NCI-H1436 (cell line): ENCODE measurements at places on chromosomes 6 and 20.
A peak's percentile ranks its signal among the peaks of the same experiment; 100 is the strongest.

- no peak for DNase-seq
These were observed 46.7 kb downstream of the GJA1 start for GRCh38 chr6:121482004-121482693.

DNA sequence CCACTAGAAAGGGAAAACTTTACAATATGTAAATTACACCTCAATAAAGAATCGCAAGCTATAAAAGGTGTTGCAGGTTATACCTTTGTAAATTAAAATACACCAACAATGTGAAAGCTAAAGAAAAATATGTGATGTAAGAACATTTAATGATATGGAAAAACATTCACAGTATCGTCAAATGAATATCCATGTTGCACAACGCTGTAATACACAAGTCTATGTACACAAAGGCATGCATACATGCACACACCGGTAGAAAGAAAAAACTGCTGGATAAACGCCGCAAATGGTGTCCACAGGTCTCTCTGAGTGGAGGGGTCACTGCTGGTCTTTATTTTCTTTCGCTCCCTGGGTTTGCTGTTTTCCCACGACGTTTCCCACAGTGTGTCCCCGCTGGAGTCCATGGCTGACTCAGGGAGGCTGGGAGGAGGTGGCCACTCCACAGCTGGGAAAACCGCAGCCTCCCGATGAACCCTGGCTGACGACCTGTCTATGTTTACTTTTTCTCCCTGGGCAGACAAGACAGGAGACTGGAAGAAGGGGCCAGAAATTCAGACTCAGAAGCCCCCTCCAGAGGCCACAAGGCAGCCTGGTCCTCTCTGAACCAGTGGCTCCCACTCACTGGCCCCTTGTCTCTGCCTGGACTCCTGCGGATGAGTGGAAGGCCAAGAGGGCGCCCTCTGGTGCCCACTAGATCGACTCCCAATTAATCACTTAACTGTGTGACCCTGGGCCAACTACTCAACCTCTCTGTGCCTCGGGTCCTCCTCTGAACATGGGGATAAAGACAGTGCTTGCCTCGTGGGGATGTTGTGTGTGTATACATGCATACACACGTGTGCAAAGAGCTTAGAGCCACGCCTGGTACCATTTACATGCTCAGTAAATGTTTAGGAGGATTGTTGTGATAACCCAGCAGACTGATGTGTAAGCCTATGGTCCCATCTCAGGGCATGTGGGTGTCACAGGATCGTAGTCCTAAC lies 12.8 kb upstream of the BPI start:
- DNase-seq = no peak

GRCh38 chr20:10217721-10218410 lies 764 bp upstream of the SNAP25 start:
- peak; percentile 66 for DNase-seq

- DNase-seq = no peak
These were observed 16.8 kb upstream of the FUCA2 start for GRCh38 chr6:143528164-143528811.

DNA sequence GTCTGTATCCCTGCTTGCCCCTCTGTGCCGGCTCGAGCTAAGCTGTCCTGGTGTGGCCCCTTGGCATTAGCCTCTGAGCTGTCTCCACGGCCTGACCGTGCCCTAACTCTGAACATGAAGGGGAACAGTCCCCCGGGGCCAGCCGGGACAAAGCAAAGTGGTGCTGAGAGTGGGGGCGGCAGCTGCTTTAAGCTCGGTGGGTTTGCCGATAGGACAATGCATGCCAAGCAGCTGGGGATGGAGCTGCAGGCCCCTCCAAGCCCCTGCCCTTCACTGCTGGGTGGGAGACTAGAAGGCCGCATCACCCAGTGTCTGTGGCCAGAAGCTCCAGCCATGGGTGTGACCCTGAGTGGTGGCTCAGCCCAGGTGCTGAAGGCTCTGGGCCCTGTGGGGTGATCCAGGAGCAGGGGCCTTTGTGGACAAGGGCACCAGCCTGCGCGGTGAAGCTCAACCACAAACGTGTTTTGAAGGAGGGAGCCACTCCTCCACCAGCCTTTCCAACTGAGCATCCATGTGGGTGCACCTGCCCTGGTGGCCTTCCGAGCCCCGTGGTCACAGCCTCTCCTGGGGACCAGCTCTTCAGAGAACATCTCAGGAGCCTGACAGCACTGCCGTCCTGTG lies 242.5 kb downstream of the ERMARD start:
- no peak for DNase-seq

DNA sequence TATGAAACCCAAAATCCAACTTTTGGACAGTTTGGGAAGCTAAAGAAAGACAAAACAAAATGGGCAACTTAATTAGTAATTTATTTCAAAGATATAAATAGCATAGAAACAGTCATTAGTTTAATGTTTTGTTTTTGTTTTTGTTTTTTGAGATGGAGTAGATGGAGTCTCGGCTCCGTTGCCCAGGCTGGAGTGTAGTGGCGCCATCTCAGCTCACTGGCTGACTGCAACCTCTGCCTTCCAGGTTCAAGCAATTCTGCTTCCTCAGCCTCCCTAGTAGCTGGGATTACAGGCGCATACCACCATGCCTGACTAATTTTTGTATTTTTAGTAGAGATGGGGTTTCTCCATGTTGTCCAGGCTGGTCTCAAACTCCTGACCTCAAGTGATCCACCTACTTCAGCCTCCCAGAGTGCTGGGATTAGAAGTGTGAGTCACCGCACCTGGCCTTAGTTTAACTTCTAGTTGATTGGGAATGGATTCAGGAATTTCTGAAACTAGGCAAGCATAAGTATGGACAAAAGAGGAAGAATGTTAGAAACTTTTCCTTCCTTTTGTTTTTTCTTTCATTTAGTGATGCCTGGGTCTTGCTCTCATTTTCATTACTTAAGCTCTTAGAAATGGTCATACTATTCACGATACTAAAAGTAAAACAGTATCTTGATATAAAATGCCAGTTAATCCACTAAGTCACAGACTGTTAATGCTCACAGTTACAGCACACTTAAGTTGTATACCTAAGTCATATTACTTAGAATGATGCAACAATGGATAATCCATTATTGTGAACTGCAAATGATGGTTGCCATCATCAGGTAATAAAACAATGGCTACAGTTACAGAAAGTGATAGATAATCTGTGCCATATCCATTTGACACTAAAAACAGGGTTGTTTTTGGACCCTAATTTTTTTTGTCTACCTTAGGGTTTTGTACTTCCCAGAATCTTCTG lies 8.2 kb downstream of the SENP6 start:
- DNase-seq = no peak

- no peak for DNase-seq
These were observed 36.9 kb downstream of the PANK2 start for GRCh38 chr20:3925899-3926638.

GRCh38 chr6:151502499-151502898 lies 8.7 kb downstream of the CCDC170 start:
- no peak for DNase-seq

DNA sequence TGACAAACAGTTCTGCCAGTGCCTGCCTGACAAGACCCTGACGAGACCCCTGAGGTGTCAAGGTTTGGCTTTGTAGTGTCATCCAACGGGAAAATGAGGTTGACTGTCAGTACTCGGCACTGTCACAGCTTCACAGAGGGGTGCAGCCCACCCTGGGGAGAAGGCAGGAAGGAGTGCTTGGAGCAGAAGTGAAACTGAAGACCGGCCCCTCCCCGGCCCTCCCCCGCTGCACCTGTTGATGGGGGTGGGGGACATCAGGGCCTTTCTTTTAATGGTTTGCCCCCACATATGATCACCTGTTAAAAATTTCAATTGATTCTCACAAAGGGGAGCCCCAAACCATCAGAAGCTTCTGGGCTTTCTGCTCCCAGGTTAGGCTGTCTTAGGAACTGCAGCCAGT lies 6.8 kb downstream of the PMEPA1 start:
- DNase-seq = no peak

GRCh38 chr20:25397096-25397495 lies 6.5 kb upstream of the ABHD12 start:
- DNase-seq = no peak

DNA sequence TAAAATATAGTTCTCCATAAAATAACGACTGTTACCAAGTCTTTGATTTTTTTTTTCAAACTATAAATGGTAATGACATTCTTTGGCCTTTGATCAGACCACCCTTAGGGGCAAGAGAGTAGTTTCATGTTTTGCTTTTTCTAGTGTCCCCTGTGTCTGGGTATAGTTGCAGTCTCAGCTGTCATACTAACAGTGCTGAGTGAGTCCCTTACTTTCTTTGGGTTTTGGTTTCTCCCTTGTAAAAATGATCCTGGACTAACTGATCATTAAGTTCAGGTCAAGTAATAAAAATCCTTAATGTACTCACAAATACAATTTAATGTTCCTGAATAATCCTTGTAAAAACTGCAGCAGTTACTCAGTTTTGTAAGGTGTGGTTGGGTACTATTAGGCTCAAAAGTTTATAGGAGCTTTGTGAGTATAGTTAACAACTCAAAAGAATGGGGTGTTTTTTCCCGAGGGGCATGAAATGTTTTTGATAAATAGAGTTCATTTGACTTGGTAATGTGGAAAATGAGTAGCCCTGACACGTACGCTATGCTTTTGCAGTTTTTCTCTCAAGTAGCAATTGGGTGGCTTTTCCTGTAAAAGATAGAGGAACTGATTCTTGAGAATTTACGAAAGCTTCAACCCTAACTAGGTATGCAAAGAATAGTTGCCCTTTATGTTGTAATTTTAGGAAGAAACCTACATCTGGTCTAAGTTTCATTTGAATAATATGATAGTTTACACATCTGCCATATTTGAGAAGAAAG lies 6.2 kb downstream of the PTPN1 start:
- DNase-seq = no peak

DNA sequence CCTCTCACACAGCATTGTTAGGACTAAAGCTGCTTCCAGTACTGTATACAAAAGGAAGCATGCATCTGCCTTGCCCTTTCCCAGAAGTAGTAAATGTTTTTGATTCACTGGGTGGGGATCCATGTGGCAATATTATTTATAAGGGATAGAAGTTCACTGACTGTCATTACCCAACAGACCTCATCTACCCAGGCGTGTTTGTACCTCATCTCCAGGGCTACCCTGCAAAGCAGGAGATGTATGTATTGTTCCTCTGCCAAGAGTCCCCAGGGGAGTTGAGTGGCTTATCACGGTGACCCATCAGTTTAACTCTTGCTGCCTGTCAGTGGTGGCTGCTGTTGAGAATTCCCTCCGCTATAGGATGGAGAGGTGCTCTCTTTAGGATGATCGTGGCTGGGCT lies 42.5 kb downstream of the SLC24A3 start:
- peak; percentile 12 for DNase-seq

DNA sequence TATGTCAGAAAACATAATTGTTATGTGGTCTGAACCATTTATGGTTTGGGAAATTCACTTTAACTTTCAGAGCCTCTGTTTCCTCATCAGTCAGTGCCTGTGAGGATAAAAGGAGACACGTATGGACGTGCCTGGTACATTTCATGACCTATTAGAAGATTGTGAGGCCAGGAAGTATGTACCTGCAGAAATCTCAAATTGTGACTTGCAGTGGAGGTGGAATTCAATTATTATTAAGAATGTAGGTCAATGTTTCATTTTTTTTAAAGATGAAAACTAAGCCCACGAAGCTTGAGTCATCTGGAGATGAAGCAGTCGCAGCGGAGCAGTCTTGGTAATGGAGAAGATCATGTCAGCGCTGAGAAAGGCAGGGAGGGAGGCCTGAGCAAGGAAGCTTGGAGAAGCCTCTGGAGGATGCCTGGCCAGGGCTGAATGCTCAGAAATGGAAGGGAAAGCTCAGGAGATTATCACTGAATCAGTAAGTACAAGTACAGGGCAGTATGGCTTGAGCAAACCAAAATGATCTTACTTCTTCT lies 3.9 kb upstream of the DSE start:
- no peak for DNase-seq

DNA sequence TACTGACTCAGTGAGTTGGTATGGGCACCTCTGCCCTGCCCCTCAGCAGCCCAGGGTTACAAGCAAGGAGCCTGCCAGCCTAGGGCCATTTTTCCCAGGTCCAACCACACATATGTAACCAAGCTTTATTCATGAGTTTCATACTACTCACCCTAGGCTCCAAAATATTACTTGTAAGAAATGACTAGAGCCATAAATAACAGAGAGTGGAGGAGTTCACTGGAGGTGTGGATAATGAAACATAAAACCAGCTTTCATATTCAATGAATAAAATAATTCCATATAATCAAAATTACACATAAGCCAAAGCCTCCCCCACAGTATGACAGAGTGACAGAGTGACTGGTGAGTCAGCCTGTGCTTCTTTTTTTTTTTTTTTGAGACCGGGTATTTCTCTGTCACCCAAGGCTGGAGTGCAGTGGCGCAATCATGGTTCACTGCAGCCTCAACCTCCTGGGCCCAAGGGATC lies 229.8 kb upstream of the SASH1 start:
- DNase-seq = no peak

GRCh38 chr6:5215159-5215558 lies 45.6 kb downstream of the LYRM4 start:
- no peak for DNase-seq

GRCh38 chr20:2559279-2559626 lies 22.9 kb downstream of the TMC2 start:
- DNase-seq = no peak

- no peak for DNase-seq
These were observed 80.6 kb downstream of the IRAK1BP1 start for GRCh38 chr6:78947962-78948361.

- no peak for DNase-seq
These were observed 44.3 kb upstream of the BCLAF1 start for GRCh38 chr6:136333824-136334464.

GRCh38 chr6:152636021-152636608 lies 1.0 kb downstream of the SYNE1 start:
- peak; percentile 65 for DNase-seq

DNA sequence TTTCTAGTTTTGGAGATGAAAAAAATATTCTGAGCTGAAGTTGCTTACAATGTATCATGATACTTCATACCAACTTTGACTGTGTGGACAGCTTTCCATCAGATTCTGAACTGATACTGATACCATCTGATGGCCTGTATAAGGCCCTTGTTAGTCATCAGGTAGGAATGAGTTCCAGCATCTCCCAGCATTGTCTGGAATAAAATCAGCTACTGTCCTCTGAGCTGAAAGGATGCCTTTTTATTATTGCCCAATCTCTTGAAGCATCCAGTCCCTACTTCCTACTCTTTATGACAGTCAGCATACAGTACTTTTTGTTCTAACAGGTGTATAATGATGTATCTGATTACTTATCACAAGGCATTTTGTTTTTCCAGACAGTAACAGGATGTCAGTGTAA lies 70.6 kb upstream of the EYA4 start:
- no peak for DNase-seq

GRCh38 chr6:906920-907319 lies 214.0 kb upstream of the EXOC2 start:
- no peak for DNase-seq

- no peak for DNase-seq
These were observed 4.6 kb upstream of the GUCA1B start for GRCh38 chr6:42199106-42199981.
